Activated CD4-positive, alpha-beta T cell treated with anti-CD3 and anti-CD28 coated beads for 36 hours (primary cell): ENCODE measurements at places on chromosomes 5 and 9.

GRCh38 chr9:2055203-2055658, 40.1 kb downstream of the SMARCA2 start:
- DNase-seq = peak; percentile 28

- DNase-seq = no peak
These were observed 4.5 kb upstream of the DBN1 start for GRCh38 chr5:177477701-177478477.

DNA sequence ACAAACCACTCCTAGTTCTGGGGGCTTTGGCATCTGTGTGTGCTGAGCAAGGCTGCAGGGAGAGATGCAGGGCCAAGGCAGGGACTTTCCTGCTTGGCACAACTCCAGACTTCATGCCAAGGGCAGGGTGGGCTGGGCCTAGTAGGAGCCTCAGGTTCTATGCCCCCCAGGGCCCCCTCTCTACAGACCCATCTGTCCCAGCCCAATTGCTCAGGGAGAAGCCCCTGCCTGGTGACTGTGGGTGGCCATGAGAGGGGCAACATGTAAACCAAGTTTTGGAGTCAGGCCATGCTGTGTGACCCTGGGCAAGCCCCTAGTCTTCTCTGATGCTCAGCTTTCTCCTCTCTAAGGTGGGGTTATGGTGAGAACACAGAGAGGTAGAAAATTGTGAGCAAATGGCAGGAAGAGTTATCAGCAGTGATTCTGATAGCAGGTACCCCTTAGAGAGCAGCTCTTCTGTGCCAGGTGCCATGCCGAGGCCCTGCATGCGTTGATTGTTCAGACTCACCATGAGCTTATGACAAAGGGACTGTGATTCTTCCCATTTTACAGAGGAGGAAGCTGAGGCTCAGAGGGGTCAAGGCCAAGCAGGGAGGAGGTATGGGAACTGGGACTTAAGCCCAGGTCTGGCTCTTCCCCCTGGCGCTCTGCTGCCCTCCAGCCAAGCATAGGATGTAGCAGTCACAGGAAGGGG, 5.2 kb downstream of the OLFML2A start:
- DNase-seq = no peak

DNA sequence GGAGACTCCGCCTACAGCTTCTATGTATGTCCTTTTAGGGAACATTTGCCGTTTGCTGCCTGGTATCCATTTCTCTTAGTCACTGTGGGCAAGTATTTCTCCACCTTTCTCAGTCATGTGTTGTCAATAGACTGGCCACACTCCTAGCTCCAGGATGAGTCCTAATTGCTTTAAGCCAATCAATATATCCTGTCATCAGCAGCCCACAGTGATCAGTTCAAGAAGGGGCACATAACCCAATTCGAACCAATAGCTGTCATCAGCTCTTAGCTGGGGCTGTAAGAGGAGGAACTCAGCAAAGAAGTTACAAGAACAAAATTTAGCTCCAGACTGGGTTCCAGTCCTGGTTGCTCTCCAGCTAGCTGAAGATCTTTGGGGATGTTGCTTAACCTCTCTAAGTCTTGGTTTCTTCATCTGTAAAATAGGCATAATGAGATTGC, 70.7 kb upstream of the MAN2A1 start:
- no peak for DNase-seq

GRCh38 chr5:142845954-142846398, 75.8 kb downstream of the ARHGAP26 start:
- DNase-seq = no peak

GRCh38 chr9:114607671-114608524, 3.2 kb upstream of the TMEM268 start:
- DNase-seq = no peak

- no peak for DNase-seq
These were observed 74.3 kb downstream of the ABCA1 start for GRCh38 chr9:104853683-104854082.

DNA sequence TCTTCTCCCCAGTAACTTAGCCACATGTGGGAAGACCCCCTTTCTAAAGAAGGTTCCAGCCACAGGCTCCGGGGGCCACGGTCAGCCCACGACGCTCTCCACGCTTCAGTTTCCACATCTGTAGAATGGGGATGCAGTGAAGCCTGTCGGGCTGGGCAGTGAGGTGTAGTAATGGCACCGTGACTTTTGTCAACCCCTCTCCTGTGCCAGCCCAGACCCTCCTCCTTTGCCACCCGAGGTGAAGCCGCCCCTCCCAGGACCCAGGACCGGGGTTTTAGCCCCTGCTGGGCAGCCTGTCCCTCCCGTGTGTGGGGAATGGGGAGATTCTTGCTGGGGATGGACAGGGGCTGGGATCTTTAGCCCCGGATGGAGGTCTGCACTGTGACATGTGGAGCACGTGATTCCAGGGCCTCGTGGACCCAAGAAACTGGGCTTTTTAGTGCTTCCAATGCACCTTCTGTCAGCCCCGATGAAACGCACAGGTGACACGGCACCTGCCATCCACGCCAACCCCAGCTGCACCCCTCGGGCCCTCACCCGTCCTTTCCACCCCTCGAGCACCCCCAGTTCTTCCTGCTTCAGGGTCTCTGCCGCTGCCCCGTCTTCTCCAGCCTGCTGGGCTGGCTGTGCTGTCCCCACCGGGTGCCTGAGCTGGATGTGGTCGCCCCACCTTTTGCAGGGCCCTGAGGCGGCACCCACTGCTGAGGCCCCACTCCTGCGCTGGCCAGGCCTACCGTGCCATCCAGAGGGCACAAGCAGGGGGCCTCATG, 13.4 kb upstream of the RNU6ATAC start:
- peak; percentile 4 for DNase-seq

DNA sequence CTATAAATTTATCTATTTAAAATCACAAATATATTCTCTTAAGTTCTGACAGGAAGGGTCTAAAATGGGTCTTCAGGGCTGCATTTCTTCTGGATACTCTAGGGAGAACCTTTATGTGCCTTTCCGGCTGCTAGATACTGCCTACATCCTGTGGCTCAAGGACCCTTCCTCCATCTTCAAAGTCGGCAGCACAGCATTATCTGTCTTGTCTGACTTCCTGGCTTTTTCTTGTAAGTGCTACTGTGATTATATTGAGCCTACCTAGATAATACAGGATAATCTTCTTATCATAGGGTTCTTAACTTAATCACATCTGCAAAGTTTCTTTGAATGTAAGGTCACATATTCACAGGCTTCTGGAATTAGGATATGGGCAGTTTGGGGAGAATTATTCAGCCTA, 943.8 kb upstream of the TYRP1 start:
- DNase-seq = no peak

GRCh38 chr9:69822116-69822750, 1.6 kb downstream of the CFAP95 start:
- no peak for DNase-seq

- DNase-seq = peak; percentile 14
These were observed 75.4 kb downstream of the EMB start for GRCh38 chr5:50365426-50366251.

- no peak for DNase-seq
These were observed 90.2 kb downstream of the SUSD1 start for GRCh38 chr9:112084907-112085306.

- DNase-seq = no peak
These were observed 14.0 kb downstream of the ATP10B start for GRCh38 chr5:160837749-160838593.

- DNase-seq = no peak
These were observed 19.2 kb upstream of the NDST1 start for GRCh38 chr5:150488519-150489359.

DNA sequence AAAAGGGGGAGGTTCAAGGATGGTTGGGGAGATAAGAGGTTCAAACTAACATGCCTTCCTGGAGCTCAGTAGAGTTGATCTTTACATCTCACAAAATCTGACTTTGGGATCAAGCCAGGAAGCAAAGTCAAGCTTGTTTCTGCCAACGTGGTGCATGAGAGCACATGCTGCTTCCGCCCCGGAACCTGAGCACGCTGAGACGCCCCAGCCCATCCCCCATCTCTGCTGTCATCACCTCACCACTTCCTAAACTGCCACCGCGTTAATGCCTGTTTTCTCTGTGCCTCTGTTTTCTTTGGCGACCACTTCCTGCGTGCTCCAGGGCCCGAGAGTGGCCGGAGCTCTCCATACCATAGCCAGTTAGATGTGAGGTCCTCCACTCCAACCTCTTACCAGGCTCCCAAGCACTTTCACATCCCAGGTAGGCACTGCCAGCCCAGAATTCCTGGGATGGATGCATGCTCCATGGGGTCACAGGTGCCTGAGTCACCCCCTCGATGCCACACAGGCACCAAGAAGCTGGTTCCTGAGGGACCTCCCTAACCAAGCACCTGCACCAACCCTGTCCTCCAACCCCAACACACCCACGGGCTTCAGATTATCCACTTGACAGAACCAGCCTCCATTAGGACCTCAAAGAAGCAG, 31.2 kb upstream of the AFAP1L1 start:
- DNase-seq = peak; percentile 91

DNA sequence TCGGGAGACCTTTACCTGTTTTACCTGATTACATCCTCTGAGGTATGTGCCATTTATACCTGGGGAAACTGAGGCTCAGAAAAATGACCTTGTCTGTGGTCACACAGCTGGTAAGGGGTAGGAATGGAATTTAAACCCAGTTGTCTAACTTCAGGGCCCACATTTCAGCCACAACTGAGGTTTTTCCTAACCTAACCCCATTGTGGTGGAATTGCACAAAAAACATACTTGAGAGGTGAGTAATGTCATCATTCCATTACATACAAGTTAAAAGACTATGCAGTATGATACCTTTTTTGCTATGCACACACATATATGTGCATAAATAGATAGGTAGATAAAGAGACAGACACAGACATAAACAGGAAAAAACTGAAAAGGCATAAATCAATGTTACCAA, 14.1 kb downstream of the FGF1 start:
- DNase-seq = no peak

GRCh38 chr9:5945112-5945511, 54.4 kb downstream of the MLANA start:
- DNase-seq = no peak

GRCh38 chr5:53545744-53546143, 14.7 kb upstream of the NDUFS4 start:
- DNase-seq = no peak

DNA sequence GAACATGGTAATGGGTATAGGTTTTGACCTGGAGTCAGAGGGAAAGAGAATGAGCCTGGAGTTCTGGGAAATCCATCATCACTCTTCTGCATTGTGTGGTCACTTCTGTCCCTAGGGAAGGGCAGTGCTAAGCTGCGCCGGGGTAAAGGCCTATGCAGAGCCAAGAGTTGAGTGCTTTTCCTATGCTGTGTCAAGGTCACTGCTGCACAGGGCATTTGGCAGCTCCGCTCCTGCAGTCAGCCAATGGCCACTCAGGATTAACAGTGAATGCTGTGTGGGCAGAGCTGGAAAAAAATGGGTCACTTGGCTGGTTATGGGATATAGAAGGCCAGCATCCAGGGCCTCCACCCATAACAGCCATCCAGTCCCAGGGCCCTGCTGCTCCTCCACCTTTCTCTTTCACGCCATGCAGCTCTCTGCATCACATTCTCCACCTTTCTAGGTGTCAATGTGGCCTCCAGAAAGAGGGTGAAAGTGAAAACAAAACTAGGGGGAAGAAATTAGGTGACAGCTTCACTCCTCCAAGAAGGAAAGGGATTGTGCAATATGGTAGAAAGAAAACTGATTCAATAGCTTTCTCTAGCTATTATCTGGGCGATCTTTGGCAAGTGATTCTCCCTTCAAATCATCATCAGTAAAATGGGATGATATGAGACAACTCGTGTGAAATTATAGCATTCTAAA, 279.3 kb upstream of the ANKRD55 start:
- DNase-seq = no peak

GRCh38 chr9:89919171-89919681, 314.4 kb downstream of the GADD45G start:
- DNase-seq = peak; percentile 62

GRCh38 chr9:14296495-14297113, 17.3 kb downstream of the NFIB start:
- DNase-seq = no peak

- DNase-seq = no peak
These were observed 2.4 kb downstream of the ACTL7A start for GRCh38 chr9:108864446-108864845.

DNA sequence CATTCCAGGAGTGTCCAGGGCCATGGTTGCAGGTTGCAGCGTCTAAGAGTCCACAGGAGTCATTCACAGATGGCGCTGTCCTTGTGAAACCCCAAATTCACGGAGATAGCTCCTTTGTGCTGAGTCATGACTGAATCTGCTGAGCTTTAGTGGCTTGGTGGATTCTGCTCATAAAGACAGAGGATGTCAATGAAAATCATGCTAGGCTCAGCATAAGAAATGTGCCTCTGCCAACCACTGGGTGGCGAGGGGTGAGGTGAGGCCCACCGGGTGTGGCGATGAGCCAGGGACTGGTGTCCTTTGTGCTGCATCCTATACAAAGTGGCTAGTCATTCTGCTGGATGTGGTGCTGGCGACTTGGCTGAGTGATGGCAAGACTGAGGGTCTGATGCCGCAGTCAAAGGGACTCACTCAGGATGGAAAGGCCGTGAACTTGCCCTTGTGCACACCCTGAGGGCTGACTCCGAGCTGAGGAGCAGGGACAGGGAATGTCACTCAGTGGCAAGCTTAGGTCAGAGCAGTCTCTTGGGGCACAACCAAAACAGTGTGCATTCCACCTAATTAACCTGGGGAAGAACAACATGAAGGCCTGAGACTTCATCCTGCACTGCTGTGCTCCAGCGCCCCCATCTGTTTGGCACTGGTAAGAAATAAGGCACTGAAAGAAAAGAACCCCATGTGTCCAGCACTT, 71.5 kb downstream of the DAP start:
- peak; percentile 68 for DNase-seq

DNA sequence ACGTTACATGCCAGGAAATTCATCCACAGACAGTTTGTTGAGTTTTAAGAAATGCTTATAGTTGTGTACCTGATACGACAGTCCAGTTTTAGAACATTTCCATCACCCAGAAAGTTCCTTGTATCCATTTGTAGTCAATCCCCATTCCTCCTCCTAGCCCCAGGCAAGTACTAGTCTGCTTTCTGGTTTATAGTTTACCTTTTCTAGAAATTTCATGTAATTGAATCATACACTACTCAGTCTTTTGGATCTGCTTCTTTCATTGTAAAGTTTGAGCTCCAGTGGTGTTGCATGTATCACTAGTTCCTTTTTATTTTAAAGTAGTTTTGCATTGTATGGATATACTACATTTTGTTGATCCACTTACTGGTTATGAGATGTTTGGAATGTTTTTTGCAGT, 291.2 kb downstream of the AOPEP start:
- no peak for DNase-seq

GRCh38 chr5:53430618-53431252, 49.7 kb upstream of the FST start:
- no peak for DNase-seq

DNA sequence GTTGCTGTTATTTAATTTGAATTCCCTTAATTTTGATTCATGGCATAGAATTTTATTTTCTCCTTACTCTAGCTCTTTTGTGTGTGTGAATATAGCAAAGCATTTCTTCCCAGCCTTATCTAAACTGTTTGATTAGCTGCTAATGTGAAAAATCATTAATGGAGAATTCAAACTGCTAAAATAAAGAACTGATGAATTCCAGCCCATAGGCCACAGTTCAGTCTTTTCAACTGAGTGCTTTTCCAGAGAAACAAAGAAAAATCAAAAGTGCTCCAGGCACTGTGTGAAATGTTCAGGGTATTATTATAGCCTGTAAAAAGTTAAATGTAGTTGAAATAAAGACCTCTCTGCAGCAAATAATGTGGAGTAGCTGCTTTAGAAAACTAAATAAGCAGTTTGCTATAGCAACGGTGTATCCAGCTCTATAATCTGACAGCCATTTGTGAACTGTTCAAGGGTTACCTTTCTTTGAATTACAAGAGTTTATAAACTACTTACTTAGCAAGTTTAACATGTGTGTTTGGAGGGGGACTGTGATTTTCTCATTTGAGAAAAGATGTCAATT, 123.8 kb downstream of the GIN1 start:
- no peak for DNase-seq
